ENCODE measurements at places on chromosomes 3 and 15. TPM values are rescaled to one million over a fixed set of nuclear protein-coding genes. Genes with fewer than 3 reads are reported as not detected.

The STRA6 gene
- total RNA-seq = not detected

The BSN gene
- 0.09 TPM for total RNA-seq

The ECE2 gene
- total RNA-seq = not detected

The NEK11 gene
- 1.3 TPM for total RNA-seq

The PDZRN3 gene
- not detected for total RNA-seq

The EPHB3 gene
- not detected for total RNA-seq

The AADACL2 gene
- total RNA-seq = not detected

The ATP8B4 gene
- 5.1 TPM for total RNA-seq

The CASR gene
- 0.05 TPM for total RNA-seq

The RBPMS2 gene
- not detected for total RNA-seq

The RETNLB gene
- total RNA-seq = not detected

The CDHR4 gene
- 0.32 TPM for total RNA-seq

The CSTA gene
- total RNA-seq = not detected

DNA sequence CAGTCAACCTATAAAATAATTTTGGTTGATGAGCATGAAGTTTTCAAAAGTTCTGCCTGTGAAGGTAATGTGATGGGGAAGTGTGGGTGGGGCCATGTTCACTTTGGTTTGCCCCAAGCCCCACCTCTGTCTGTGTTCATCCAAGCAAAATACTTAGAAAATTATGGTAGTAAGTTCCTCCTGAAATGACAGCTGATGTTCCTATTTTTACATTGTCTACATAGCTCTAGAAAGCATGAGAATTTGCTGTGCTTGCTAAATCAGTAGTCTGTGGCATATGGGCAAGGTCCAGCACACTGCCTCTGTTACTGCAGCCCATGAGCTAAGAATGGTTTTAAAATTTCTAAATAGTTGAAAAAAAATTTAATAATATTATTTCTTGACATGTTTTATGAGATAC is 21.9 kb upstream of the CP start:
- no peak for DNase-seq
- H3K27me3 ChIP-seq = no peaks in the 10 kb centered on the region
- H3K27ac ChIP-seq = no peak overlapping the region
- peaks cover 18% of the 10 kb centered on the region for H3K4me1 ChIP-seq

DNA sequence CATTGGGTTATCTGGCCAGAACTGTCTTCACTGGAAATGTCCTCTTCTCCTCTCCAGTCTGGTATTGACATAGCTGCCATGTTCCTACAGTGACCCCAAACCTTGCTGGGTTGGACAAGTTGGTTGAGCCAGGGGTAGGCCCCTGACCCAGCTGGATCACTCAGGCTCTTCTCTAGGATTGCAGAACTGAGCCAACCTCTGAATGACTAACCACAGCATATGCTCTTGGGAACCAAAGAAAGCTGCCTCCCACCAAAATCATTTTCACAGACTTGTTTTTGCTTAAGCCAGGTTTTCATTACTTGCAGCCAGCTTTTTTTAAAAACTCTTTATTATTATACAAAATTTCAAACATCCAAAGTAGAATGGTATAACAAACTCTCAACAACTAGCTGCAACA is 41.4 kb downstream of the FSIP1 start:
- no peak overlapping the region for H3K27ac ChIP-seq
- DNase-seq = no peak
- H3K27me3 ChIP-seq = peaks cover 1% of the 10 kb centered on the region
- no peaks in the 10 kb centered on the region for H3K36me3 ChIP-seq
- H3K4me3 ChIP-seq = no peak overlapping the region

GRCh38 chr15:70579766-70580165 is 183.6 kb downstream of the UACA start:
- no peak overlapping the region for H3K27ac ChIP-seq
- DNase-seq = no peak
- no peaks in the 10 kb centered on the region for H3K27me3 ChIP-seq
- H3K36me3 ChIP-seq = no peaks in the 10 kb centered on the region
- peaks cover 13% of the 10 kb centered on the region for H3K4me1 ChIP-seq

- DNase-seq = no peak
- no peaks in the 10 kb centered on the region for H3K27me3 ChIP-seq
- H3K36me3 ChIP-seq = peaks cover 48% of the 10 kb centered on the region
Observed at GRCh38 chr3:130699765-130700164, 46.9 kb downstream of the PIK3R4 start.

DNA sequence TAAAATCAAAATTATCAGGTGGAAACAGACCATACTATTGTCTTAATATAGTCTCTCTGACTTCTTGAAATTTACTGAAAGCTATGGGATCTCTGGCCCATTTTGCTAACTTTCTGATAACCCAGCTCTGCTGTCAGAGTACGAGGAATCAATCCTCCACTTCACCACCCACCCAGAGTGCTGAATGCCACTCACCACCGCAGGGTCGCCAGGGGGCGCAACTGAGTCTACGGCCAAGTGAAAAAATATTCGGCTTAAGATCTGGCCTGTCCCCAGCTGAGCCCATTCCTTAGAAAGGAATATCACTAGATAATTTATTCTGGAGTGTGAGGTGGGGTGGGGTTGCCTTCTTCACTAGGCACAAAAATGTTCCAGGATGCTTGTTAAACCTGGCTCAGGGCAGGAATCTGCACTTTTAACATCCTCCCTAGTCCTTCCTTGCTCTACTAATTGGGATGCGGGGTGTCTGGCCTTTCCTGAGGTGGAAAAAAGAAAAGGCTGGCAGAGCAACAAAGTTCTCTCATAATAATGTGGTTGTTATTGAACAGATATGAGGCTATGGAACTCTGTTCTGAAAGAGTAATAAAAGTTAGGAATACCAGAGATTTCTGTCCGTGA is 520.6 kb downstream of the MFSD1 start:
- peak; percentile 54 for DNase-seq
- H3K4me3 ChIP-seq = no peak overlapping the region
- H3K27me3 ChIP-seq = no peaks in the 10 kb centered on the region
- H3K27ac ChIP-seq = no peak overlapping the region
- no peaks in the 10 kb centered on the region for H3K4me1 ChIP-seq
- H3K36me3 ChIP-seq = no peaks in the 10 kb centered on the region

GRCh38 chr15:98826658-98827057 is 178.3 kb downstream of the IGF1R start:
- DNase-seq = no peak
- no peaks in the 10 kb centered on the region for H3K27me3 ChIP-seq
- H3K27ac ChIP-seq = no peak overlapping the region
- H3K36me3 ChIP-seq = peaks cover 53% of the 10 kb centered on the region
- H3K4me1 ChIP-seq = peaks cover 6% of the 10 kb centered on the region

DNA sequence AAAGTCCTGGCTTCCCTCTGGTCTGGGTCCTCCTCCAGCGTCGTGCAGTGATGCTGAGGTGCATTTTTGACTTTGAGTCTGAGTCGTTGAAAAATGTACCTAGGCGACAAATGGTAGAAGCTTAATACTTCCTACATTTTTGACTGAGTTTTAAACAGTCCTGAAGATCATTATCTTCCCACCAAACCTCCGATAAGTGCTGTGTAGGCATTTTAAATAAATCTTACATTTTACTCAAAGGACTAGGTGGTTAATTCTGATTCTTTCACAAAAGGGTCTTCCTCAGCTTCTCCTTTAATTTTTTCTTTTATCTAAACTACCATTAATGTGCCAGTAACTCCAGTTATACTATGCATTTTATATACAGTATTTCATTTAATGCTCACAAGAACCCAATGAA is 70.6 kb downstream of the KAT2B start:
- H3K27me3 ChIP-seq = no peaks in the 10 kb centered on the region
- DNase-seq = no peak
- H3K27ac ChIP-seq = no peak overlapping the region
- peaks cover 4% of the 10 kb centered on the region for H3K36me3 ChIP-seq
- no peak overlapping the region for H3K4me3 ChIP-seq
- peaks cover 2% of the 10 kb centered on the region for H3K4me1 ChIP-seq

DNA sequence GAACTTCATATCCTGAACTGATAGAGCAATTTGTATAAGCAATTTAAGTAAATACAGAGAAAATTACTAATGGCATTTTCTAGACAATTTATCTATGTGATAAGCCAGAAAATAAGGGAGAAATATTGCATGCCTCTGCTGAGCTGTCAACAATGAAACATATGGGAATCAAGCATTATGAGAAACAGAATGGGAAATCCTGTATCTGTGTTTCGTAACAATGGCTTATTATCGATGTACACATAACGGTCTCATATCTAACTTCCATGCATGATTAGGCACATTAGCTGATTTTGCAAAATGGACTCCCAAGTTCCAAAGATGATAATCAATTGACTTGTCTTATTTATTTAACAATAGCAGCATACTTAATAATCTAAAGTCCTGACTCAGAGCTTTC is 30.4 kb upstream of the KCNMB2 start:
- no peak overlapping the region for H3K4me3 ChIP-seq
- no peaks in the 10 kb centered on the region for H3K4me1 ChIP-seq
- H3K27me3 ChIP-seq = peaks cover 8% of the 10 kb centered on the region
- no peaks in the 10 kb centered on the region for H3K36me3 ChIP-seq

DNA sequence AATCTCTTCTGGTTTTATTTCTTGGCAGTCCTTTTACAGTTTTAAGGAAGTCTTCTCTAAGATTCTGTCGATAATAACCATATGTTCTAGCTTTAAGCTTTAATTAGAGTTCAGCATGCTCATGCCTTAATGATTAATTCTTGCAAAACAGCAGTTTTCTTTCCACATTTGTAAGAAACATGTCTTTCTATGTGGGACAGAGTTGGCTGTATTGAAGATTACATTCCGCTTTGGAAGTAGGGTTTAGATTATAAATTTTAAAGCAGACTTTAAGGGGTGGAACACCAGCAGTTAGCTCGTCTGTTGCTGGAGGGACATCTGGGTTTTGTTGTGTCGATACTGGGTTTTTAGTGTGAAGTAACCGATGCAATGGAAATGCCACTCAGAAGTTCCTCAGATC is 35.3 kb downstream of the SQOR start:
- peaks cover 3% of the 10 kb centered on the region for H3K4me1 ChIP-seq
- DNase-seq = no peak
- no peak overlapping the region for H3K27ac ChIP-seq

DNA sequence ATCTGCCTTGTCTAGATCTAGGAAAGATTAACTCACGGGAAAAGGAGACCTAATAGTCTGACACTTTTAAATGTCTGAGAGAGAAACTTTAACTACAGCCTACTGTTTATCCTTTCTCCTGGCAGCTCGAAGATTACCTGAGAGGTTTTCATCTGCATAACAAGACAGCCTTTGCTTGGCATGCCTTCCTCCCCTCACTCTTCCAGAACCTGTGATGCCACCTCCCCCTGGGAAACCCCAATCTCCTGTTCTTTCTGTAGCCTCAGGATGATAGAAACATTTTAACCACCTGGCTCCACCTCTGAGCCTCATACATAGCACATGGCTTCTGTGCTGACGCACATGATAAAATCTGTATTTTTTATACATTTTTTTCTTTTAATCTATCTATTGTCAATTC is 420.8 kb downstream of the CNTN6 start:
- H3K4me1 ChIP-seq = no peaks in the 10 kb centered on the region
- no peak for DNase-seq
- no peaks in the 10 kb centered on the region for H3K36me3 ChIP-seq
- H3K4me3 ChIP-seq = no peak overlapping the region

- no peak overlapping the region for H3K4me3 ChIP-seq
- no peaks in the 10 kb centered on the region for H3K27me3 ChIP-seq
- DNase-seq = no peak
- H3K4me1 ChIP-seq = peaks cover 64% of the 10 kb centered on the region
- H3K36me3 ChIP-seq = peaks cover 36% of the 10 kb centered on the region
Observed at GRCh38 chr3:46931631-46932331, 44.8 kb downstream of the CCDC12 start.

- H3K27me3 ChIP-seq = no peaks in the 10 kb centered on the region
- H3K4me1 ChIP-seq = no peaks in the 10 kb centered on the region
- H3K27ac ChIP-seq = no peak overlapping the region
- DNase-seq = no peak
Observed at GRCh38 chr3:86800116-86800515, 190.8 kb downstream of the VGLL3 start.

DNA sequence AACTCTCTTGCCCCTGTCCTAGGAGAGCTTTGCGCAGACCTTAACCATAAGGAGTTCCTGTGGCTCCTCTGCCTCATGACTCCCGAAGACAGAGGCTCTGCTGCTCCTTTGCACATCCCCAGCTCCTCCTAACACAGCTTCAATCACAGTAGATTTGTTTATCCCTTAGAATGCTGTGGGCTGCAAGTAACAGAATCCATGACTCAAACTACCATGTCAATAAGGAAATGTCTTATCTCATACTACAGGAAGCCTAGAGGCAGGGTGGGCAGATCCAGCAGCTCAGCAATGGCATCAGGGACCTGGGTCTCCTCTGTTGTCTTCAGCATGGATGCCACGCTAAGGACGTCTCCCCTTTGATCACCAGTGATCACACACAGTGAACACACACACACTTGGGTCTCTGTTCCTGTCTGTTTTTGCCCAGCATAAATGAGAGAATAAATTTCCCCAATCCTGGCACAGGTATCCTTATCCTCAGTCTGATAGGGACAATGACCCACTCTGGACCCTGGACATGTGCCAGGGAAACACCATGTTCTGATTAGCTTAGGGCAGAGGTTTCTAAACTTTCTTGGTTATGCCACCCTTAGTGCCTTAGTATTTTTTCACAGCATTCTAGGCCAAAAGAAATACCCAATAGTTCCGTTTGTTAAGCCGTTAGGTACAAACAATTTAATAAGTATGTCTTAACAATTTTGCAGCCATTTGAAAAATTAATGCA is 46.1 kb upstream of the MRPS22 start:
- H3K4me1 ChIP-seq = no peaks in the 10 kb centered on the region
- no peak for DNase-seq
- H3K4me3 ChIP-seq = no peak overlapping the region
- H3K27me3 ChIP-seq = peaks cover 4% of the 10 kb centered on the region

DNA sequence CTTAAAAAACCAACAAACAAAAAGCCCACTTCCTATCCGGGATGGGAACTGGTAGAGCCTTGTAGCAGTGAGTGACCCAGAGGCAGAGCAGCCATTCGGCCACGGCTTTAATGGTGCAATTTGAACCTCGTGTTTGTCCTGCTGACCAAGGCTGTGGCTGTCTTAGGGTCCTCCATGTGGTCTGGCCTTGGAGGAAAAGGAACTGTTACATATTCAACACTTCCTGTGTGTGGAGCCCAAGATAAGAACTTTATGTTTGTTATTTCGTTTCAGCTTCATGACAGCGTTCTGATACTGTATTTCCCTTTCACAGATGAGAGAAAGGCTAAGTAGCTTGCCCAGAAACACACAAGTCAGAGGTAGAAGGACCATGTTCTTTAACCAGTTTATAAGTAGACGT is 269.8 kb downstream of the SV2B start:
- no peak overlapping the region for H3K27ac ChIP-seq
- peaks cover 10% of the 10 kb centered on the region for H3K4me1 ChIP-seq
- no peaks in the 10 kb centered on the region for H3K27me3 ChIP-seq
- no peak overlapping the region for H3K4me3 ChIP-seq
- DNase-seq = no peak
- no peaks in the 10 kb centered on the region for H3K36me3 ChIP-seq

GRCh38 chr3:170162052-170162451 is 19.5 kb downstream of the PHC3 start:
- H3K36me3 ChIP-seq = peaks cover 62% of the 10 kb centered on the region
- H3K27ac ChIP-seq = peak overlapping the region; percentile 68
- no peaks in the 10 kb centered on the region for H3K27me3 ChIP-seq
- H3K4me1 ChIP-seq = peaks cover 70% of the 10 kb centered on the region
- no peak for DNase-seq

- no peak overlapping the region for H3K27ac ChIP-seq
- peaks cover 2% of the 10 kb centered on the region for H3K27me3 ChIP-seq
- H3K36me3 ChIP-seq = no peaks in the 10 kb centered on the region
- H3K4me3 ChIP-seq = no peak overlapping the region
Observed at GRCh38 chr3:66128623-66129022, 89.9 kb upstream of the MAGI1 start.

GRCh38 chr15:61049028-61049427 is 180.1 kb downstream of the RORA start:
- no peaks in the 10 kb centered on the region for H3K36me3 ChIP-seq
- H3K4me3 ChIP-seq = no peak overlapping the region
- H3K27ac ChIP-seq = no peak overlapping the region
- no peaks in the 10 kb centered on the region for H3K4me1 ChIP-seq
- H3K27me3 ChIP-seq = peaks cover 8% of the 10 kb centered on the region
- no peak for DNase-seq
